ENCODE measurements at places on chromosomes 5 and 9.

DNA sequence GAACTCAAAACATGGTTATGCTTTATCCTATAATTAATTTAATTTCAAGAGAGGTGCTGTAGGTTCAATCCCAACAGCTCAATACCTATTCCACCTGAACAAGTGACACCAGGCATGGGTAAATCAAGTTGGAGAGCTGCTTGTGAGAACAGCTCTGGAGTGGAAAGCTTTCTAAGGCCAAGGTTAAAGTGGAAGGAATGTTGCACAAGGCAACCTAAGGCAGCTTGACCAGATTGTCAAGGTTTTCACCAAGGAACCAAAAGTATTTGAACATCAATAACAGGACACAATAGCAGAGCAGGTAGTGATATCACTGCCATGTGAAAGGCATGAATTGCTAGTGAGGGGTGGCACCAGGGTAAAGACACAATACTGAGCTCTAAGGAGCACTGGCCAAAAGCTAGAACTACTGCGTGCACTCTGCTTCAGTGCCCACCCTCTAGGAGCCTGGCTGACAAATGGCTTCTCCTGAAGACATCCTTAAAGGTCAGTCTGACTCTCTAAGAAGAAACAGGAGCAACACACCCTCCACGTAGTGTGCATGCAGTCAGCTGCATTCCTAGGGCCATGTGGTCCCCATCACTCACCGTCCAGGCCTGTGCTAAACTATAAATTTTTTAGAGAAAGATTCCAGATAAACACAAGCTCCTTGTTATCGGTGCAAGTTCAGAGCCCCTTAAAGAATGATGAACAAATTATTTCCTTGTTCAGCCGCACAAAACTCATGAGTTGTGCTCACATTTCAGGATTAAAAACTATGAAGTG, 677.7 kb upstream of the KLF4 start:
- no peak for DNase-seq

DNA sequence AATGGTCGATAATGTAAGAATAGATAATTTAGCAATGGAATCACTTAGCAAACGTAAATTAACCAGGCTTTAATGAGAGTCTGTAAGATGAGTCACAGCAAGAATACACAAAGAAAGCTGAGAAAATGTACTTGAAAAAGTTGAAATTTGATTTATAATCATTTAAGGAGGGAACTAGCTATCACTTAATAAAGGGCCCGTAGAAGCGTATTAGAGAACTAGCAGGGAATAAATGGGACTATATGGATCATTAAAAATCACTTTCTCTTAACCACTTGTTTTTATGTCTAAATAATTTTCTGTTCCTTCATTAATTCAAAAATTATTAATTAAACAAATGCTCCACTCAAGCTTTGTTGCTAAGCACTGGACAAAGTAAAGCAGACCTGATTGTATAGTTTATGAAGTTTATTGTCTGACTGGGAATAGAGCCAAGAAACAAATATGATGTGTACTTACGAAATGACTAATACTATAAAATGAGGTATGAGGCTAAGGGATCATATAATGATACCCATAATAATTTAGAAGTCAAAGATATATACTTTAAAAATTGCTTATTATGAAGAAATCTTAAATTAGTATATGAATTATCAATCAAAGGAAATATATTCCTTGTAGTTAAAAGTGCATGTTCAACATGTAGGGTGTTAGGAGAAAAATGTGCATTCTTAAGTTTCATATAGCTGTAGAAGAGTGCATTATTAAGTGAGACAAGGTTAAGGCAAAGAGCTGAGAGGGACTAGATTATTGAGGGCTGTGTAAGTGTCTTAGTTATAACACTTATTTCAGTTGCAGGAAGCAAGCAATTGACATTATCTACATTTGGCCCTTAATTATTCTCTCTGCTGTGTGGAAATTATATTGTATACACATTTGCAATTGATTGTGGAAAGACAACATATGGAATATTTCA, 196.8 kb downstream of the PRDM9 start:
- no peak for DNase-seq

GRCh38 chr5:132456296-132456986, 34.1 kb downstream of the IRF1 start:
- DNase-seq = no peak

- DNase-seq = no peak
These were observed 103.4 kb downstream of the PHF2 start for GRCh38 chr9:93679536-93680442.

- DNase-seq = no peak
These were observed 9.9 kb downstream of the STC2 start for GRCh38 chr5:173318330-173318729.

GRCh38 chr5:149940941-149941644, 3.5 kb downstream of the PDE6A start:
- no peak for DNase-seq

DNA sequence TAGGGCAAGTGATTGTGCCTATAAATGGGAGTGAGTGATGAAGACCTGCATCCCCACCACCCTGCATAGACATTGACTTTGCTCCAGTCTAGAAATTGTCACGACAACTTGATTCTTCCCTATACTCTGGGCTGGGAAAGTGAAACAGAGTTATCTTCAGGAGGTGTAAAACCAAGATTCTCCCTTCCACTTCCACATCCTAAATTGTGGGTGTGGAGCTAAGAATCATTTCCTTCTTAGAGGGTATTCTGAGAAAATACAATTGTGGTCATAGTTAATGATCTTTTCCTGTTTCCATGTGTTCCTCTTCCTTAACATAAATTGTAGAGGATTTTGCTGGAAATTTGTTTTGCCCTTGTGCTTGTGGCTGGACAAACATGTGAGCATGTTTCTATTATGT, 96.8 kb upstream of the PJA2 start:
- no peak for DNase-seq

DNA sequence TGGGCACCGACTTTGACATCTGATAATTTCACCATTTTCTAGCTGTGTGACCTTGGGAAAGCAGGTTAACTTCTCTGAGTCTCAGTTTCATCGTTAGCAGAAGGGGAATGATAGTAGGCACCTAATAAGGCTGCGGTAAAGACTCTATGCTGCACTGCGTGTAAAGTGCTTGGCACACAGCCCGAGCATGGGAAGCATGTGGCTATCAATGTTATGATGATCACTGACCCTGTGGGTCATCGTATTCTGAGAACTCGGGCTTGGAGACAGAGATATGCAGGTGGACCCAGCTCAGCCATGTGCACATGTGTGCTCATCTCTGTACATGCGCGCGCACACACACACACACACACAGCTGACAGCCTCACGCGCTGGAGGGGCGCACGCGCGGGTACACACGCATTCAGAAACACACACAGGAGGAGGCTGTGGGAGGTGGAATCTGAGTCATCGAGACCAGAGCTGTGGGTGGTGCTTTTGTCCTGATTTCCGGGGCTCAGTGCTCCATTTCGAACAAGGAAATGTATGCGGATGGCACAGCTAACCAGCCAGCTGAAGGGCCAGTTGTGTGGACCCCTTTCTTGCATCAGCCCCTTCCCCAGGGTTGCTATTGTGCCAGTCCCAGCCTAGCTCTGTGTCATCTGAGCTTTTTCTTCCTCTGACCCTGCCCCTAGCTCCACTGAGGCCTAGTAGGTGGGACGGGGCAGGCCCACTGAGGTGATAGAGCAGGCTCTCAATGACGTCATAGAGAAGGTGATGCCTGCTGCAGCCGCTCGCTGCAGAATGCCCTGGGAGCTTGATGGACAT, 11.1 kb upstream of the ARAP3 start:
- DNase-seq = no peak

DNA sequence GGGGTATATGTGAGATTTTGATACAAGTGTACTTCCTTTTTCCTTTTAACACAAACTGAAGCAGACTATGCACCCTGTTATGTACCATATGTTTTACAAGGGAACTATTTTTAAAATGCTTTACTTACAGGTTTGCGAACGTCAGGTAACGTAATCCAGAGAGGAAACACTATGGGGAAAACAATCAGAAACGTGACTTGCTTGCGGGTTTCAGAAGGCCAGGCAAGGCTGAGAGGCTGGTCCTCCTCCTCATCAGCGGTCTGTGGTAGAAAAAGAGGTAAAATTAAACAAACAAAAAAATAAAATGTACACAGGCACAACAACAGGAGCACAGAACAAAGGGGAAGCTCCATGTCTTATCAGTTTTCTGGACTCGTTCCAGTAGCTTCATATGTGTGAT, 141.2 kb downstream of the ACER2 start:
- DNase-seq = no peak

GRCh38 chr5:61414806-61415205, 82.7 kb downstream of the ZSWIM6 start:
- DNase-seq = no peak

GRCh38 chr9:92720209-92720765, 44.3 kb downstream of the BICD2 start:
- DNase-seq = no peak

- DNase-seq = no peak
These were observed at the start of gene PCSK1 for GRCh38 chr5:96433066-96433447. Gene PCSK1, minus strand, starts transcription at chr5:96433248. Its CDS starts 206 bp downstream, at chr5:96433042.
